ENCODE measurements at places on chromosomes 13 and 19.
A peak's percentile ranks its signal among the peaks of the same experiment; 100 is the strongest.

GRCh38 chr13:42553098-42554046 lies 20.6 kb upstream of the TNFSF11 start:
- H3K27ac ChIP-seq: no peak overlapping the region
- no peaks in the 10 kb centered on the region for H3K27me3 ChIP-seq
- DNase-seq: no peak
- H3K4me3 ChIP-seq: no peak overlapping the region

DNA sequence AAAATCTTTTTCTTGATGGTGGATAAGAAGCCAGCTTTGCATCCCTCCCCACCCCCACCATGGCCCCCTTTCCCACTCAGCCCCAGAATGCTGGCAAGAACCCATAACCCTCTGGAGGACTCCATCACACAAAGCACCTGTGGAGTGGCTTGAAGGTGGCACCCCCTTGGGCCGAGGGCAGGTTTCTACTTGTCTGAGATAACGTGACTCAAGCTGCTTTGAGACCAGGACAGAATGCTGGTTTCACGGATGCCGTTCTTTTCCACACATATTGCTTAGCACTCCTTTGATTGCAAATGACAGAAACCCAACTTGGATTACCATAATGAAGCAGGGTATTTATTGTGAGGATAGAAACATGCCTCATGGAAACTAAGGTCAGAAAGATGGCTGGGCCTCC lies 82.2 kb downstream of the LACC1 start:
- H3K4me3 ChIP-seq: no peak overlapping the region
- DNase-seq: no peak
- H3K36me3 ChIP-seq: no peaks in the 10 kb centered on the region
- no peak overlapping the region for H3K27ac ChIP-seq
- H3K4me1 ChIP-seq: no peaks in the 10 kb centered on the region
- H3K27me3 ChIP-seq: peaks cover 8% of the 10 kb centered on the region

DNA sequence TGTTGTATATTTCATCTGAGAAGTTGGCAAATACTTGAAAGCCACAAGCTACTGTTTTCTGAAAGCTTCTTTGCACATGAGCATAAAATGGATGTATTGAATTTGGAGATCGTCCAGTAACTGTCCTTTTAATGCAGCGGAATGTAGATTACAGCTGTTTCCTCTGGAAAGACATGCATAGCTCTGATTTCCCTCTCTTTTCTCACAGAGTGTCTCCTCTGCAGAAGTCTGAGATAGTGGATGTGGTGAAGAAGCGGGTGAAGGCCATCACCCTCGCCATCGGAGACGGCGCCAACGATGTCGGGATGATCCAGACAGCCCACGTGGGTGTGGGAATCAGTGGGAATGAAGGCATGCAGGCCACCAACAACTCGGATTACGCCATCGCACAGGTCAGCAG lies 283.0 kb downstream of the SHISA2 start:
- H3K36me3 ChIP-seq: peaks cover 3% of the 10 kb centered on the region
- H3K4me1 ChIP-seq: peaks cover 2% of the 10 kb centered on the region
- no peak overlapping the region for H3K27ac ChIP-seq
- DNase-seq: no peak
- no peaks in the 10 kb centered on the region for H3K27me3 ChIP-seq

DNA sequence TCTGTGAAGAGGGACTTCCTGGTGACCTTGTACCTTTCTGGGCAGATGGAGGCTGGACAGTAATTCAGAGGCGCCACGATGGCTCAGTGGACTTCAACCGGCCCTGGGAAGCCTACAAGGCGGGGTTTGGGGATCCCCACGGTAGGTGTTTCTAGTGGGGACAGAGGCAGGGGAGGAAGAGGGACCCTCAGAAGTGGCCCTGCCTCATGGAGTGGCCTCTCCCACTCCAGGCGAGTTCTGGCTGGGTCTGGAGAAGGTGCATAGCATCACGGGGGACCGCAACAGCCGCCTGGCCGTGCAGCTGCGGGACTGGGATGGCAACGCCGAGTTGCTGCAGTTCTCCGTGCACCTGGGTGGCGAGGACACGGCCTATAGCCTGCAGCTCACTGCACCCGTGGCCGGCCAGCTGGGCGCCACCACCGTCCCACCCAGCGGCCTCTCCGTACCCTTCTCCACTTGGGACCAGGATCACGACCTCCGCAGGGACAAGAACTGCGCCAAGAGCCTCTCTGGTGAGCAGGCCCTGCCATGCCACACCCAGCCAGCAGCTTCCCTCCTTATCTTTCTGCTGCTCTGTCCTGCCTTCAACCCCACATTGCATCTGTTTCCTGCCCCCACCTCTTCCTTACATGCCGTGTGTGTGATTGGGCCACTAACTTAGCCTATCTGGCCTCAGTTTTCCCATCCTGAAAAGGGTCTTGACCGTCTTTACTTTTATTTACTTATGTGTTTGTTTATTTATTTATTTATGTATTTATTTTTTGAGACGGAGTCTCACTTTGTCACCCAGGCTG lies 7.3 kb downstream of the ANGPTL4 start:
- peaks cover 3% of the 10 kb centered on the region for H3K4me1 ChIP-seq
- H3K27ac ChIP-seq: no peak overlapping the region
- peaks cover 21% of the 10 kb centered on the region for H3K27me3 ChIP-seq
- H3K36me3 ChIP-seq: peaks cover 2% of the 10 kb centered on the region

- H3K4me1 ChIP-seq: peaks cover 2% of the 10 kb centered on the region
- peaks cover 2% of the 10 kb centered on the region for H3K36me3 ChIP-seq
- no peak for DNase-seq
- H3K27me3 ChIP-seq: no peaks in the 10 kb centered on the region
These were observed 11.2 kb downstream of the WIZ start for GRCh38 chr19:15438577-15438976.

DNA sequence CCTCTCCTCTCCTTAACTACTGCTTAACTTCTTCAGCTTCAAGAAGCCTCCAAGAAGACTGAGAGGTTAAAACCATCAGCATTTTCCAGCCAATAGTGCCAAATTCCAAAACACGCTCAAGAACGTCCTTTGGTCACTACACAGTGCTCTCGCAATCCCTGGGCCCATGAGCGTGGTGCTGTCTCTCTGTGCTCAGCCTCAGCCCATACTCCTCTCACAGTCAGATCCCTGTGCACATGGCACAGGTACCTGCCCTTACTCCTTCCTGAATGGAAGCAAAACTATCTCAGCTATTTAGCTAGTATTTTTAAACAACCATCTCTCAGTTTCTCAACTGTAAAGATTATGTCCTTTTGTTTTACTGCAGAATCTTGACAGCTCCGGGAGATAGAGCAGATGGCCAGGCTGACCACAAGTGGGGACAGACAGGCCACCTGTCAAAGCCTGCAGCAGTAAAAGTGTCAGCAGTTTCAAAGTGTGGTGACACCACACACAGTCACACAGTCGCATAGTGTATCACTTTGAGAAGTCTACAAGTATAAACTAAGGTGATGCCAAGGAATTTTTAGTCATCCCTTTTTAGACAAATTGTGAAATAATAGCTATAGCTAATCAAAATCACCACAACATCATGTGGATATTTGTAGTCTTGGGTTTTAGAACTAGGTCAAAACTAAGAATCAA lies 35.7 kb downstream of the DZIP1 start:
- peaks cover 17% of the 10 kb centered on the region for H3K27me3 ChIP-seq
- H3K4me3 ChIP-seq: no peak overlapping the region
- no peak overlapping the region for H3K27ac ChIP-seq
- no peak for DNase-seq
- H3K4me1 ChIP-seq: no peaks in the 10 kb centered on the region

- no peak overlapping the region for H3K4me3 ChIP-seq
- DNase-seq: no peak
- H3K4me1 ChIP-seq: no peaks in the 10 kb centered on the region
- H3K27ac ChIP-seq: no peak overlapping the region
- H3K36me3 ChIP-seq: no peaks in the 10 kb centered on the region
- peaks cover 18% of the 10 kb centered on the region for H3K27me3 ChIP-seq
These were observed 6.6 kb upstream of the CEBPG start for GRCh38 chr19:33366897-33367296.

GRCh38 chr19:42422092-42422900 lies 4.9 kb downstream of the LIPE start:
- peak overlapping the region; percentile 92 for H3K4me3 ChIP-seq
- peaks cover 3% of the 10 kb centered on the region for H3K36me3 ChIP-seq
- H3K27me3 ChIP-seq: no peaks in the 10 kb centered on the region
- peak overlapping the region; percentile 88 for H3K27ac ChIP-seq
- H3K4me1 ChIP-seq: peaks cover 36% of the 10 kb centered on the region

- no peaks in the 10 kb centered on the region for H3K36me3 ChIP-seq
- H3K4me3 ChIP-seq: no peak overlapping the region
- H3K27ac ChIP-seq: no peak overlapping the region
- peaks cover 8% of the 10 kb centered on the region for H3K4me1 ChIP-seq
- H3K27me3 ChIP-seq: peaks cover 5% of the 10 kb centered on the region
These were observed 16.1 kb upstream of the SLC46A3 start for GRCh38 chr13:28734906-28735305.

GRCh38 chr13:67574320-67575233 lies 344.4 kb upstream of the PCDH9 start:
- H3K4me3 ChIP-seq: no peak overlapping the region
- H3K27me3 ChIP-seq: no peaks in the 10 kb centered on the region
- no peaks in the 10 kb centered on the region for H3K36me3 ChIP-seq
- no peak overlapping the region for H3K27ac ChIP-seq

- DNase-seq: no peak
- no peaks in the 10 kb centered on the region for H3K27me3 ChIP-seq
- no peak overlapping the region for H3K4me3 ChIP-seq
- no peak overlapping the region for H3K27ac ChIP-seq
These were observed 515.8 kb downstream of the KLF12 start for GRCh38 chr13:73618275-73618865.

DNA sequence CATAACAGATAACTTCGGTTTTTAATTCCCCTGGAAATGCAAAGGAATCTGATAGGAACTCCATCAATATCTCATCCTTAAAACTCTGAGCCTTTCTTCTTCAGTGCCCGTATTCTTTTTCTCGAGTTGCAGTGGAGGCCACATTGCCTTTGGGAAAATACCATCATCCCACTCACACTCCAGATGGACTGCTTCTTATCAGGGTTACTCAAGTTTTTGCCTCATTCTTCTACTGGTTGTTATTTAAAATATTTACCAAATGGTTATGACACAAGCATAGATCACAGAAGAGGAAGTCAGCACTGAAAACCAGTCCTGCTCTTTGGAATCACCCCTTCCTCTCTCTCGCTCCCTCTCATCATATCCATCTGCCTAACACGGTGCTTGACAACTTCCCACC lies 1020.5 kb upstream of the SLC10A2 start:
- no peak overlapping the region for H3K27ac ChIP-seq
- no peaks in the 10 kb centered on the region for H3K27me3 ChIP-seq
